Tongue (tissue), 3 donors: ENCODE measurements at places on chromosomes 13 and 19.

DNA sequence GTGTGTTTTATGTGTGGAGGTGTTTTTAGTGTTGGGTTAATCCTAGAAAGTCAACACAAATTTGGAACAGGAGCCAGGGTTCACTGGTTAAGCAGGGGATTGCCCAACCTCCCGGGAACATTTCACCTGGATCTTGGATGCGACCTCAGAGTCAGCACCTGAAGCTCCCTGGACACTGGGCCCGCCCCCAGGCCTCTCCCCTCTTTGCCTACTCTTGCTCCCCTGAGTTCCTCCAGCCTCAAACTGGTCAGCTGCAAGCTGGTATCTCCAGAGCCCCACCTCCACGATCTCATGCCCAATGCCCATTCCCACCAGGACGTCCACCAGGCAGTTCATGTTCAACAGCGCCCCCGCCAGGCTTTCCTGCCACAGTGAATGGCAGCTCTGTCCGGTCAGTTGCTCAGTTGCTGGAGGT, 9.7 kb downstream of the HSD17B14 start:
- DNase-seq: no peak

- peak; percentile 21 for DNase-seq
These were observed 610.0 kb downstream of the EFNB2 start for GRCh38 chr13:105925496-105925895.

- peak; percentile 63 for DNase-seq
These were observed 7.6 kb downstream of the CAPN12 start for GRCh38 chr19:38736413-38737280.

DNA sequence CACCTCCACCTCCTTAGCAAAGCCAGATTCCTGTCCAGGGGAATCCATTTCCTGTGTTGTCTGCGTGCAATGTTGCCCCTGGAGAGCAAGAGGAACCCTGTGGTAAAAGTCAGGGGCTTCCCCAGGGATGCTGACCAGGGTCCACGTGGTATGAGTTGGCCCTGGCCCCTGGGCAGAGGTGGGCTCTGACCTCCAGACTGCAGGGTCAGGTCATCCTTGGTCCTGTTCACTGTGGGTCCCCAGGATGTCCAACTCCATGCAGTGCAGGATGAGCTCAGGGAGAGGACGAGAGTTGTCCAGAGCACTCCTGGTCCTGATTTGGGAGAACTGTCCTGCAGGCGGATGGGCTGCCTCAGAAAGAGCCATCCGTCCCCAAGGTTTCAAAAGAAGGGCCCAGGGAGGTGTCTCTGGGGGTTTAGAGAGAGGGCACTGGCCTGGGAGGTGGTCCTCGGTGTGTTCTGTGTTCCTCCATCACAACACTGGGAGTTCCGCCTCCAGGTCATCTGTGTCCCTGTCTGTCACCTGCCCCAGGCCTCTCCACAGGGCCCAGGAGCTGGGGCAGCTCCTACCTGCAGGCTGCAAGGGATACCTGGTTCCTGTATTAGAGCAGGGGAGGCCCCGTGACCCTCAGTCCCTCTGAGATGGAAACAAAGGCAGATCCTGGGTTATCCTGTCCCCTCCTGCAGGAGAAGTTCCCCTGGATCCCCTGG, 1.2 kb upstream of the CEACAM4 start:
- no peak for DNase-seq

- no peak for DNase-seq
These were observed 49.1 kb upstream of the EHD2 start for GRCh38 chr19:47663911-47664771.

- DNase-seq: no peak
These were observed 18.0 kb upstream of the CD70 start for GRCh38 chr19:6608940-6609339.

- no peak for DNase-seq
These were observed 11.2 kb downstream of the TSC22D1 start for GRCh38 chr13:44564936-44565335.

GRCh38 chr19:39946532-39946931, 12.1 kb upstream of the FCGBP start:
- no peak for DNase-seq

GRCh38 chr19:33493401-33494275, 28.0 kb downstream of the PEPD start:
- no peak for DNase-seq
